ENCODE measurements at places on chromosomes 3 and 15. TPM values are rescaled to one million over a fixed set of nuclear protein-coding genes. Genes with fewer than 3 reads are reported as not detected.
A peak's percentile ranks its signal among the peaks of the same experiment; 100 is the strongest.

GOLGA8N gene
- 0.39 TPM for total RNA-seq

CAND2 gene
- total RNA-seq: 1.8 TPM

DNA sequence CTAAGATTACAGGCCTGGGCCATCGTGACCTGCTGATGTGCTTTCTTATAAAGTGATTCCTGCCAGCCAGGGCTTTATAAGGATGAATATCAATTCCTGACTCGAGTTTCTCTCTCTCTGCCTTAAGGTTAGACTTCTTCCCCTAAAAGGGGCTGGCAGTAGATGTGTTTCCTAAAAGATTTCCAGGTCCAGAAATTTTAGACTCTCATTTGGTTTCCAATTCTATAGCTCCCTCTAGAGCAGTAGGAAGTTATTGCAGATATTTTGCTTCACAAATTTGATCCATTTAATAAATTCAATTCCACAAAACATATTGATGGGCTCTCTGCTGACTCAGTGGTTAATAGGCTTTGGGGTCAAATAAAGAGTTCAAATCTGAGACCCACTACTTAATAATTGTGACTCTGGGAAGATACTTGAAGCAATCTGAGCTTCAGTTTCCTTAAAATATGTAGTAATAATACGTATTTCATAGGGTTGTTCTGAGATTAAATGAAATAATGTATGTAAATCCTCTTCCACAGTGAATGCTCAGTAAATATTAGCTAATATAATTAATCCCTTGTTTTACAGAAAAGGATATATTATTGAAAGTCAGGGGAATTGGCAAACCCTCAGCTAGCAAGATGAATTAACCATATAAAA, 2.1 kb downstream of the TRIM69 start:
- DNase-seq: peak; percentile 54

DNA sequence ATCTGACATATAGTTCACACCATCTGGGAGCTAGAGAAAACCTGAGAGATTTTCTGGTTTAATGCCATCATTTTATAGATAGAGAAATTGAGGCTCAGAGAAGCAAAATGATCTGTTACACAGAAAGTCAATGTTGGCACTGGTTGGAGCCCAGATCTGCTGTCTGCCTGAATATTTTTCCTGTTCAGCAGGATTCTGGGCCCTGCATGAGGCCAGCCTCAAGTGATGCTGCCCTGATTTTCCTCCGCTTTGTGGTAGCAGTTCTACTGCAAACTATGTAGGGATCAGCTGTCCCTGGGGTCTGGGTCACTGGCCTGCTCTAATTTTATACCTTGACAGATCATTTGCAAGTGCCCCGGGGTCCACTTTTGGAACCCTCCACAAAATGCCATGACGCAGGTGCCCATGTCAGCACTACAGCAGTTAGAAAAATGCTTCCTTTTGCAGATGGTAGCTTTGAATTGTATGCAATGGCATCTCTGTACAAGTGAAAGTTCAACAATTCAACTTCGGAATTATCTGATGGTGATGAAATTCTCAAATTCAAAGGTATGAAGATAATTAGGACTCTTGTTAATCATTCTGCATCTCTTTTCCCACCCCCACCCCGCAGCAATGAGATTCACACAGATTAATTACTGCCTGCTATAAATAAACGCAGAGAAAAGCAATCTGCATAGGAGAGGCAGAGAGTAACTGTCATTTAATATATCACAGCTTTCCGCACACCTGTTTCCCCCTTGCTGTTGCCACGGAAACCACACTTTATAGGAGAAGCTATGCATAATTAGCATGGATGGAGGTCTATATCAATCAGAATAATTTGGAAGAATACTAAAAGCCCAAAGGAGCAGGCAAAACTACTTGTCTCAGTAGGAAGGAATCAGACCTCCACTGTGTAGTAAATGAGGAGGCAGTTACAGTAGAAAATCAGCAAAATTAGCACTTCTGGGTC, 222.6 kb downstream of the PDCD6IP start:
- no peak for DNase-seq

DNA sequence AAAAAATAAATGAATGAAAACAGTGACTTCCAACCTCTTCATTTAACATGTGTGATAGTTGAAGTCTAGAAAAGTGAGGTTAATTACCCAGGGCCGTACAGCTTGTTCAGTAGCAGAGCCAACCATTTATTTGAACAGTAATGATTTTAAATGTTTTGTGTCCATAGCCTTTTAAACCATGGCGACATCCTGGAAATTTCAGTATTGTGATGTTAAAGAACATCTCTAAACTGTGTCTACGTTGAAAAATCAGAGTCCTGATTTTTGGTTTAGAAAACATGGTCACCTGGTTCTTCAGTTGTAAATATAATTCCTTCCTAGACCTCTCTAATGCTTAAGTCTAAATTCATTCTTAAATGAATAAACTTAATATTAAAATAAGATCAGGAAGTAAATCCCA, 14.2 kb downstream of the LPP start:
- no peak for DNase-seq

DNA sequence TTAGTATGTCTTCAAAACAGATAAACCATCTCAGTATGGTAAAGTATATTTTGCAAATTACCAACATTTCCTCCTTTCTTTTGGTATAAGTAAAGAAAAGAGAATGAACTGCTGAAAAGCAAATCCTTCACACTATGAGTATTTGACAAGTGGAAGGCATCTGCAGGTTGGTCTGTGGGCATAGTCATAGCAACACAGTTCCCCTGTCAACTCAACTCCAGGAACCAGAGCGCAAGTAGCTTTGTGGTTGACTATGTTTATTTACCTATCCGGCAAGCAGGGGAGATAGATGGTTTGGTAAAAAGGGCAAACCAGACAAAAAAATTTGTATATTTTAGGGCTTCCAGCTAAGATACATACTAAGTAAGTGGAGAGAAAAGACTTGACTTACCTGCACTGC, 88.3 kb upstream of the PPIB start:
- DNase-seq: no peak

- DNase-seq: no peak
These were observed 611 bp upstream of the SLC27A2 start for GRCh38 chr15:50181201-50181968.

DNA sequence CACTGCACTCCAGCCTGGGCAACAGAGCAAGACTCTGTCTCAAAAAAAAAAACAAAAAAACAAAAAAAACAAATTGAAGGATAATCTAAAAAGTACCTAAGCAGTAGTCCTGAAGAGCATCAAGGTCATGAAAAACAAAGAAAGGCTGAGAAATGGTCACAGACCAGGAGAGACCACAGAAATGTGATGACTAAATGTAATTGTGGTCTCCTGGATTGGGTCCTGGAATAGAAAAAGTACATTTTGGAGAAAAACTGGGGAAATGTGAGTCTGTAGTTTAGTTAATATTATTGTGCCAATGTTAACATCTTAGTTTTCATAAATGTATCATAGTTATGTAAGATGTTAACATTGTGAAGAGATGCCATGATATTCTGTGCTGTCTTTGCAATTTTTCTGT, 267.5 kb upstream of the NR2E3 start:
- DNase-seq: no peak

DNA sequence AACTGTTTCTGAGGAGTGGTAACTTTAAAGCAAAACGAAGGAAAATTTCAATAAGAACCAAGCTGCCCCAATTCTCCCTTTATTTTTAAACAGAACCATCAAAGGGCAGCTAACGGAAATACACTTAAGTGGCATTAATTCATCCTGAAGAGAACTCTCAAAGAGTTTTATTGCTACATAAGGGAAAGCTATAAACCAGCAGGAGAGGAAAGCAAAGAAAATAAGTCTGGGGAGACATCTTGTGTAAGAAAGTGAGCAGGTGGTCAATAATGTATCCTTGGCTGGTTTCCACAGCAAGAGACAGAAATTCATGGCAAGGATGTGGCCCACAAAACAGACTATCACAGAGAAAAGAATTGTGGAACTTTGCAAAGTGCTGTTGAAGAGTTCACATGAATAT, 40.0 kb upstream of the CMSS1 start:
- DNase-seq: no peak

DNA sequence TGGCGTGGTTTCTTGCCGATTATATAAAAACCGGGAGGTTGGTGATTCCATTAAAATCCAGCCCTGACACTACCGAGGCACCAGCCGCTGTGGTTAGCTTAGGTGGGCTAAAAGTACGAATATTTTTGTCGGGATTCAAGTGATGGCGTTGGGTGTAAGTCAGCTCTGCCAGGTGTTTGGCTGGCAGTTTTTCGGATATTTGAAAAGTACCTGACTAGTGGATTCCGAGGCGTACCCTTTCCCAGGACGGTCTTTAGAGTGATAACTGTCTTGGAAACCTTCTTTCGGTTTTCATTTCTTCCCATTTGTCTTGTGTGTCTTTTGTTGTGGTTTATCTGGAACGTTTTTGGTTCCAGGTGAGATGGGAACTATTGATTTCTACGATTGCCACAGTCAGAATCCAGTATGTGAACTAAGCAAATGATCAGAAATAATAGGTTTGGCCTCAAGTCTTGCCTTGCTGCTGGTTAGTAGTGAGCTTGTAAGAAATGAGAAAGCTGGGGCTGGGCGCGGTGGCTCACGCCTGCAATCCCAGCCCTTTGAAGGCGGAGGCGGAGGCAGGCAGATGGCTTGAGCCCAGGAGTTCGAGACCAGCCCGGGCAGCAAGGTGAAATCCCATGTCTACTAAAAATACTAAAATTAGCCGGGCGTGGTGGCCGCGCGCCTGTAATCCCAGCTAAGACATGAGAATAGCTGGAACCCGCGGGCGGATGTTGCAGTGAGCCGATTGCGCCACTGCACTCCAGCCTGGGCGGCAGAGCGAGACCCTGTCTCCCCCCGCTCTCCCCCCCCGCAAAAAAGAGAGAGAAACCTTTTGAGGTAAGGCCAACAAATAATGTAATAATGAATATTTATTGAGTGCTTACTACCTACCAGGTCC, 1.4 kb downstream of the FYTTD1 start:
- peak; percentile 37 for DNase-seq

- peak; percentile 47 for DNase-seq
These were observed 5.0 kb downstream of the NR2F2 start for GRCh38 chr15:96335411-96336024.

DNA sequence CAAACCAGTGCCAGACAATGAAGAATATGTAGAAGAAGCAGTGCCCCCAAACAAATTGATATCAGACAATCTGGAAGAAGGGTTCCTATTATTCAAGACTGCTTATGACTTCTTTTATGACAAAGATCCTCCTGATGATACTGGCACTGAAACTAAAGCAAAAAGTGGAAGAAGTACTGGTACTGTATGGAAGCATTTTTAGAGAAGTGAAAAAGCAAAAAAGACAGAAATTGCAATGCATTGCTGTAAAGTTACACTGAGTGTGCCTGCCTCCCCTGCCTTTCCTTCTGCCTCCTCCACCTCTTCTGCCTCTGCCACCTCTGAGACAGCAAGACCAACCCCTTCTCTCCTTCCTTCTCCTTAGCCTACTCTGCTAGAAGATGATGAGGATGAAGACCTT, 167.6 kb downstream of the PLCL2 start:
- DNase-seq: no peak

Measured in dermis microvascular lymphatic vessel endothelial cell (primary cell).